NCI-H2081 treated with DMSO at 0.1 percent for 48 hours (cell line): ENCODE measurements at places on chromosomes 1 and 21.

- DNase-seq = peak; percentile 10
Observed at GRCh38 chr1:150072959-150073358, 5.4 kb downstream of the VPS45 start.

DNA sequence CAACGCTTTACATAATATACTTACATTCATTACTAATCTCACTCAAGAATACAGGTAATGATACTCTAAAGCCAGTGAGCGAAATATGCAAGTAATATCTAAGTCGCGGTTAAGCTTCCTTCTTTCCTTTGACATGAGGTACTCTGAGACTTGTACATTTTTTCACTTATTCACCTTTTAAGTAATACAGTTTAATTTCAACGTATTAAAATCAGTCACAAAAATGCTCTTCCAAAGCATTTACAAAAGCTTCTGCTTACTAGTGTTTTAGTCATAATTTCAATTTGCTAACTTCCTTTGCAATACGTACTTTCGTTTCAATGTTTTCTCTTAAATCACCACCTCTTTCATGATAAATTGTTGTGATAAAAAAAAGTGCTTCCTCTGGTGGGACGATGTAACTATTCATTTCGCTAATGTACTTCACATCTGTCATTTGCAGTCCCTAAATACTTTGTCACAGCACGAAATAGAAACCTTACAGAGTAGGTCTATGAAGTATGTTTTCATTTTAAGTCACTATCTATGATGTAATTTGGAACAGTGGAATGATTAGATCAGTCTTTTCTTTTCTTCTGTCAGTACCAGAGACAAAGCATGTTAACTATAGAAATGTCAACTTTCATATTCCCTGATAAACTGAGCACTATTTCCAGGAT is 34.0 kb upstream of the ADGRL4 start:
- no peak for DNase-seq

- DNase-seq = no peak
Observed at GRCh38 chr1:240496356-240496755, 115.6 kb downstream of the GREM2 start.

GRCh38 chr1:22612671-22613571 is 23.5 kb upstream of the C1QA start:
- no peak for DNase-seq

GRCh38 chr1:245880754-245881403 is 626.2 kb downstream of the SMYD3 start:
- DNase-seq = no peak

DNA sequence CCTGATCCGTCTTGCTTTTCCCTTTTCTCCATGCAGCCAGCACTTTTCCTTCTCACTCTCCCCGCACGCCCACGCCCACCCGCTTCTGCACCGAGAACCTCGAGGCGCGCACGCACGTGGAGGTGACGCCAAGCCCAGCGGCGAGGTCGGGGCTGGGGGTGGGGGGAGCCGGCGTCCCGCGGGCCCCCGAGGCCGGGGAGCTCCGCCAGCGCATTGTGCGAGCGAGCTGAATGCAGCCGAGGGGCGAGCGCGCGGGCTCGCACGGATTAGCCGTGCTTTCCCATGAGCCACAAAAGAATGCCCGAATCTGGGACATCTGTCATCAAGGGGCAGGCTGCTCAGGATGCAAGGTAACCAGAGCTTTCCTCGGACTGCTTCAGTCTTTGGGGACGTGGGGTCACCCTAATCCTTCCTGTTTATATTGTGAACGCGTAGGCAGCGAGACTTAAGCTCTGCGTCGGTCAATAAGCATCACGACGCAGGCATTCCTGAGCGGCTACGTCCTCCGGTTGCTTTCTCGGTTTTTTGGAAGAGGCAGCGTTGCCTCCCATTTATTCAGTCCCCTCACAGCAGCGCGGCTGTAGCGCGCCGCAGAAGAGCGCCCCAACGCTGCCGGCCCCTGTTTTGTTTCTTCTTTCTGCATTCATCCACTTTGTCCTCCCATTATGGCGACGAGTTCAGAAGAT is 67.3 kb upstream of the AKT3 start:
- peak; percentile 27 for DNase-seq

DNA sequence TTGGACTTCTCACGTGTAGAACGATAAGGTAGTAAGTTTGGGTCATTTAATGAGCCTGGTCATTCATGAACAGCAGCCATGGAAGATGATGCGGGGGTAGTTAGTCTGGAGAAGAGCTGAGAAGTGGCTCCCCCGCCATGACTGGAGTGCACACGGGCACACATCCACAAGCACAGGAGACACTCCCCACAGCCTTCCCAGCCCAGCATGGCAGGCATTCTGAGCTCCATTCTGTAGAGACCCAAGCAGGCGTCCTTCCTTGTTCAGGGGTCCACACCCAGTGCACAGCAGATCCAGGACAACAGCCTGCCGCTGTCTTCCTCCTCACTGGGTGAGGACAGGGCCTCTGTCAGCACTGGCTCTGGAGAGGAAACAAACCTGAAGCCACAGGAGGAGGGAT is 57.0 kb downstream of the SCCPDH start:
- DNase-seq = no peak

GRCh38 chr1:94335950-94336349 is 82.2 kb upstream of the ABCD3 start:
- peak; percentile 41 for DNase-seq

- no peak for DNase-seq
Observed at GRCh38 chr1:101285922-101286570, 49.2 kb downstream of the S1PR1 start.

DNA sequence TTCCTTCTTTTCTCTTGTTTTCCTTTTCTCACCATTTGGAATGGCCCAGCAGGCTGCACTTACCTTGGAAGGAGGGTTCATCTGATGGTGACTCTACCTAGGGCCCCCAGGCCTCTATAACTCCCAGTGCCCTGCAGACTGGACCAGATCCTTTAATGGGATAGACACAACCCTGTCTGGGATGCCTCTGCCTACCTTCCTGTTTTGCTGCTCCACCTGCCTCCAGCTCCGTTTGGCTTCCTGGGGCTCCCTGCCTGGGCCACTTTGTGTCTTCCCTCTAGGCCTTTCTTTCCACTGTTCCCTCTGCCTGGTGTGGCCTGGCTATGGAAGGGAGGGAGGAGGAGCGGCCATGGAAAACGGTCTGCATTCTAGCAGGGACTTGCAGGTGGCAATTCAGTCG is 7.5 kb downstream of the PCSK9 start:
- no peak for DNase-seq

DNA sequence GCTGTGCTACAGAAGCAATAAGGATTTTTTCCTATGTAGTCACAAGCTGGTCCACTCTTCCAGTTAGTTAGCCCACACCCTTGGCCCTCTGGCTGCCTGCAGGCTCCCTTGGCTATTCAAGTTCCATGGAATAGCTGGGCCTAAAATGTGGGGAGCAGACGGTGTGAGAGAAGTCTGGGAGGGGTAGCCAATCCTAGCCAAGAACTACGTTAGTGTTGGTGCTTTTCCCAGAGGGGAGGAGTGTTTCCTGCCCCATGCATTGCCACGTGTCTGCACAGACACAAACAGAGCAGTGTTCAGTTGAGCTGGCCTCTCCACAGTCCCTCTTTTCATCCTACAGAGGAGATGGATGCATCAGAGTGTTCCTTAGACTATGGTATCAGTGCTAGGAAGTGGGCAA is 59.0 kb upstream of the IPO9 start:
- no peak for DNase-seq

DNA sequence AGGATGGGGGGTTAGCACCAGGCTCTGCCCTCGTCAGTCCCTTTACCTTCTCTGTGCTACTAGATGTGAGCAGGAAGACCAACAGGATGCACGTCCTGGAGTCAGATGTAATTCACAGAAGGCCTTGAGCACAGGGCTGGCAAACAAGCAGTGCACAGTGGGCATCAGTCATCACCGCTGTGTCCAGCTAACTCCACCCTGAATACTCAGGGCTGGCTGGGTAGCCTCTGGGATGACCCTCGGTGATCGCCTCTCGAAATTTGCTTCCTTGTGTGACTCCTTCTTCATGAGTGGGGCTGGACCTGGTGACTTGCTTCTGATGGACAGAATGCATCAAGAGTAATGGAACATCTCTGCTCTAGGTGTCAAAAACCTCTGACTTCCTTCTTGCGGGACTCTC is 92.2 kb upstream of the TMPRSS2 start:
- no peak for DNase-seq

GRCh38 chr1:199218533-199218932 is 579.7 kb downstream of the PTPRC start:
- no peak for DNase-seq

GRCh38 chr1:181413195-181413815 is 70.0 kb upstream of the CACNA1E start:
- no peak for DNase-seq

DNA sequence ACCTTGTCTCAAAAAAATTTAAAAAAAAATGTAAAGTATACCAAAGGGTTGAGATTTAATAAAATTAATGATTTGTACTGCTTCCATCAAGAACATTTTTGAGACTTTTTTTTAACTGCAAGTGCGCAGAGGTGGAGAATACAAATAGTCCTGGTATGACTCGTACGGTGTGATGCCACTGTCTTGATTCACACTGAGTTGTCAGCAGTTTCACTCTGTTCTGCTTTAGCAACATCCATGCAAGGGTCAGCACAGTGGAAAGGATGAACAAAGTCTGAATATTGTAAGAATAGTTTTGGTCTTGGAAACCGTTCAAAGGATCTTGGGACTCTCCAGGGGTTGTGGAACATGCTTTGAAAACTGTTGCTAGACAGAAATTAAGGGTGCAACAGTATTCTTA is 40.2 kb downstream of the EXO1 start:
- DNase-seq = no peak

GRCh38 chr1:36387141-36387949 is 1.6 kb upstream of the STK40 start:
- DNase-seq = no peak

DNA sequence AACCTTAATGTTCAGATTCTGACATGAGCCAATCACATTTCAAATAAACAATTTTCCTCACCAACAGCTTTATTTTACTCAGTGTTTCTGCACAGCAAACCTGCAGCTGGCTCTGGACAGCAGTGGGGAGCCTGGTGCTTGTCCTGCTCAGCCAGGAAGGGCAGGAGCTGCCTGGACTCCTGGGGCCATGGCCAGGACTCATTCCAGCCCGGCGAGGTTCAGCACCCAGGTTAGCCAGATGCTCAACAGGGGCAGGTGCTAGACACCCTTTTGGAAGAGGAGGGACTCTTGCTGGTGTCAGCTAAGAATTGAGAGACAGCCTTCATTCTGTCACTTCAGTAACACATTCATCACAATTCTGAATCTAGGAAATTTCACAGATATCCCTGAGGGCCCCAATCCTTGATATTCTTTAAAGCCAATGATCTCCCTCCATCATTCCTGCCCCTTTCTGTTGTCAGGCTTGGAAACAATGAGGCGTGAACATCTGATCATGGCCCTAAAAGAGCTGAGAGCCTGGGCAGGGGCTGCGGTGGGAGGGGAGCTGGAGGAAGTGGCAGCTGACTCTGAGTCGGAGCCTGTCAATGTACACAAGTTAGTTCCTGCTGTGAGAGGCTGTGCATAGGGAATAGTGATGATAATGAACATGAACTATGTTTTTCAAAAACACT is 251.3 kb downstream of the SDCCAG8 start:
- DNase-seq = no peak

DNA sequence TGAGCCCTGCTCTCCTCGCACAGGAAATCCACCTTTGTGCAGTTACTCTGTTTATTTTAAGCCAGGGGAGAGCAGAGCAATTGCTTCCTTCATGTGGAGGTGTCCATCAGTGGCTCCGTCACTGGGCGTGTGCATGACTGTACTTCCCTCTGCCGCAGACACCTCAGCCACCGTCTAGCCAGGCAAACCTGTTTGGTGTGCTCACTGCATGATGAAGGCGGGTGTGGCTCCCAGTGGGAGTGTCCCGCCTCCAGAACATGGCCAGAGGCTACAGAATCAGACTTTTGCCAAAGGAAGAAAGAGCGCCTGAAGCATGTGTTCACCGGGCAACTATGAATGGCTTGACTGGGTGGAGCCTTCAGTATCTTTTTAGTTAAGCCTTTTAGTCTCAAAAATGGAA is 26.1 kb upstream of the LAMC2 start:
- no peak for DNase-seq

DNA sequence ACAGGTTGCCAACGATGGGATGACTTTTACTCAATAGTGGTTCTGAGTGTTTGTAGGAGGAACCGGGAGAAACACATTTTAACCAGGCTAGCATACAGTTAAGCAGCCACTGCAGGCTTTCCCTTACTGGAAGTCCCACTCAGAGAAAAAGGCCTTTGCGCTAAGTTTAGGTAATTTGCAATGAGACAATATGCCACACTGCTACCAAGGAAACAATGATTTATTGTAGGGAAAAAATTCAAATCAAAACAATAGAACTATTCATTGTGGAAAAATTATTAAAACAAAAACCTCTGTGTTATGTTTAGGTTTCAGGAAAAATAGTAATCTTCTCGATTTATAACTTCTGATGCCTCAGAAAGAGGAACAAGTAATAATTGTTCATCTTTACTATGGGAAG is 51.4 kb upstream of the CR2 start:
- DNase-seq = no peak

DNA sequence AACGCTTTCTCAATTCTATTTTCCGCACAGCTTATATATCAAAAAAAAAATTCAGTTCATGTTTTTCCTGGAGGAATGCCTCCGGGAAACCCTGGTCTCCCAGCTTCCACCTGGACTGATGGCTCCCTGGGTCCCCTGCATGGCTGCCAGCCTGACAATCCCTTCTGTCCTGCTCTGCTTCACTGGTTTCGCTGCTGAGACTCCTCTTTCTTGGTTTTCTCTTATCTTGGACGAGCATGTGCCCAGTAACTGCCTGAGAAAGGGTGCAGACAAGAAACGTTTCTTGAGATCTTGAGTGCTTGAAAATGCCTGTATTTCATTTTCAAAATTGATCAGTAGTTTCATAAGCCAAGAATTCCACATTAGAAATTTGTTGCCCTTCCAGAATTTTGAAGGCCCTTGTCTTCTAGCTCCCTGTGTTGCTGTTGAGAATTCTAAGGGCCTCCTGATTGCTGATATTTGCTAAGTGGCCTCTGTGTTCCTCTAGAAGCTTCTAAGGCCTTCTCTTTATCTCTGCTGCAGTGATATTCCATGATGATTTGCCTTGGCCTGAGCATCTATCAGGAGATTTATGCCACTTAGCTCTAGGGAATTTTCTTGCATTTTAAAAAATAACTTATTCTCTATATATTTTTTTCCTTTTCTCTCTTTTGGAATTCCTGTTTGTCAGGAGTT is 44.7 kb downstream of the ETS2 start:
- DNase-seq = no peak

DNA sequence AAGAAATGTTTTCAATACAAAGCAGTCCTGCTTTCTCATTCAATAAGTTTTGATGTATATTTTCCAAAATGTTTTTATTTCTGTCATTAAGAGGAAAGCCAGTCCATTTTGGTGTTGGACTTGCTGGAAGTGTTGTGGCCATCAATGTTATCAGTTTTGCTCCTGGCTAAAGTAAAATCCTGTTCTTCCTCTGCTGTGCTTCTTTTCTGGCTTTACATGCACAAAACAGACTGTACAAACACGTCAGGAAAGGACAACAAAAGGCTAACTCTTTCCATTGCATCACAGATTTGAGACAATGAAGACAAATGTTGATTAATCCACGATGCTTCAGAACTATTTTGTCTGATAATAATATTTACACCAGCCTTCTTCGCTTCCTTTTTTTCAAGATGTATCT is 735.4 kb downstream of the LTN1 start:
- no peak for DNase-seq

- DNase-seq = no peak
Observed at GRCh38 chr1:241097479-241097878, 259.5 kb downstream of the RGS7 start.

- DNase-seq = no peak
Observed at GRCh38 chr1:39091845-39092645, 65.9 kb downstream of the NDUFS5 start.
